Fibroblast of skin of left biceps (primary cell): ENCODE measurements at places on chromosomes 1 and 21.

GRCh38 chr1:182003953-182004586, 57.4 kb downstream of the ZNF648 start:
- no peak for DNase-seq

- no peak for DNase-seq
Measured at GRCh38 chr1:196317535-196318522, 290.4 kb downstream of the KCNT2 start.

GRCh38 chr1:113125517-113125916, 52.5 kb downstream of the LRIG2 start:
- no peak for DNase-seq

GRCh38 chr21:18000981-18001686, 182.0 kb upstream of the C21orf91 start:
- no peak for DNase-seq
